Right lung (tissue), 10 donors: ENCODE measurements at places on chromosomes 6 and 20.
A peak's percentile ranks its signal among the peaks of the same experiment; 100 is the strongest.

DNA sequence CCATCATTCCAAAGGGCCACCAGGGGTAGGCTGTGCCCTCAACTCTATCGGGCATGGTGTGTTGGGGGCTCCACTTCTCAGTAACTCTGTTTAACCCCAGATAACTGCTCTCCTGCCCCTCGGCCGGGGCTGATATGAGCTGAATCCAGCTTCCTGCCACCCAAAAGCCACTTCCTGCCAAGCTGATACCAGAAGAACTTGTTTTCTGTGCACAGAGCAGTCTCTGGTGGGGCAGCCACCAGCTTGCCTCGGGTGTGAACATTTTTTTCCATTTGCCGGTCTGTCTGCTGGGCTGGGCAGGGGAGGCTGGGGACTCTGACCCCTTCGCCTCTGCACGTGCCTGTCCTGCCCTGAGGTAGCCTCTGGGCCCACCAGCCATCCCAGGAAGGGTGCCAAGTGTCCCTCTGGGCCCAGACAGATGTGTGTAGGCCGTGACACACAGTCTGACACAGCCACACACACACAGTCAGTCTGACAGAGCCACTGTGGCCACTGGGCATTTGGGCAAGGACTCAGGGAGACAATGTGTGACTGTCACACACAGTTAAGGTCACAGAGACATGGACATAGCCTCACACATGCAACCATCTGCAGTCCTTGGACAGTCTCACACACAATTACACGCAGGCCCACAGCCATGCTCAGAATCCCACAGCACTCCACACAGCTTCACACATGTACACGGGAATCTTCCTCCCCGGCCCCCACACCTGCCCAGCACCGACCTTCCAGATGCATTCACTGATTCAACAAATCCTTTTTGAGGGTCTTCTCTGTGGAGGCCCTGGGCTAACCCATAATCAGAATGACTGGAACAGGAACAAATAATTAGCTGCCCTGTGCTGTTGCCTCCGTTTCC is 45.1 kb downstream of the NOL4L start:
- no peak for DNase-seq

GRCh38 chr6:23534351-23534750 is 591.7 kb upstream of the NRSN1 start:
- no peak for DNase-seq

DNA sequence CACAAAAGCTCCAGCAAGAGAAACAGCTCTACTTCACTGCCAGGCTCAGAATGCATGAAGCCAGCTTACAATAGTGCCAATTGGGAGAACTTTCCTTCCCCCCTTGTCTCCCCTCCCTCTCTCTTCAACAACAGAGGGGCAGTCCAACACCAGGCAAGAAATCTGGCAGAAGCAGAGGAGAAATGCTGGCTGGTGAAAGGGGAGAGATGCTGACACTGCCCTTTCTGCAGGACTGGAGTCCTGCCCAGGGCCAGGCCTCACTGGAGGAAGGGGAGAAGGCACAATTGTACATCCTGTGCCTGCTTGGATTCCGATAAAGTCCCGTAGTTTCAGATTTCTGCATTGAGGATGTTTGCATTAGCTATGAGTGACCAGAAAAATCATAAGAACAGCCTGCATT is 148.6 kb downstream of the LRRC1 start:
- peak; percentile 19 for DNase-seq

GRCh38 chr6:160031442-160031841 is 62.6 kb downstream of the IGF2R start:
- no peak for DNase-seq

DNA sequence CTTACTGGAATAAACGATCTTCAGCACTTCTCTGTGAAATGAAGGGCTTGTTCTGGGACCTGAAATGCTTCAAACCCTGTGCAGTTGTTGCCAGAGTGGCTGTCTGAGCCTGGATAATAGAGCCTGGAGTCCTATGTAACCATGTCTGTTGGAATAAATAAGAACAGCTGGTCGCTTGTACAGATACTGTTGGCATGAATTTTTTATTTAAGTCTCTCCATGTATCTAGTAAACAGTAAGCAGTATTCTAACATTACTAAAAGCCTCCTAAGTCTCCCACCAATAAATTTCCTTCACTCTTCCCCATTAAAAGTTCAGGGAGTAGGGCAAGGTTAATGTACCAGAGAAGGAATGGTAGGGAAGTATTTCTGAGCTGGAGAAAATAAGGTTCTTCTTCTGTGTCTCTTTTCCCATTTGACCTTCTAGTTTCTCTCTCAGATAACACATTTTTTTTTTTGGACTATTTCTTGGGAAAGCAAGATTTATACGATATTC is 227.5 kb downstream of the PRL start:
- DNase-seq, result no peak

DNA sequence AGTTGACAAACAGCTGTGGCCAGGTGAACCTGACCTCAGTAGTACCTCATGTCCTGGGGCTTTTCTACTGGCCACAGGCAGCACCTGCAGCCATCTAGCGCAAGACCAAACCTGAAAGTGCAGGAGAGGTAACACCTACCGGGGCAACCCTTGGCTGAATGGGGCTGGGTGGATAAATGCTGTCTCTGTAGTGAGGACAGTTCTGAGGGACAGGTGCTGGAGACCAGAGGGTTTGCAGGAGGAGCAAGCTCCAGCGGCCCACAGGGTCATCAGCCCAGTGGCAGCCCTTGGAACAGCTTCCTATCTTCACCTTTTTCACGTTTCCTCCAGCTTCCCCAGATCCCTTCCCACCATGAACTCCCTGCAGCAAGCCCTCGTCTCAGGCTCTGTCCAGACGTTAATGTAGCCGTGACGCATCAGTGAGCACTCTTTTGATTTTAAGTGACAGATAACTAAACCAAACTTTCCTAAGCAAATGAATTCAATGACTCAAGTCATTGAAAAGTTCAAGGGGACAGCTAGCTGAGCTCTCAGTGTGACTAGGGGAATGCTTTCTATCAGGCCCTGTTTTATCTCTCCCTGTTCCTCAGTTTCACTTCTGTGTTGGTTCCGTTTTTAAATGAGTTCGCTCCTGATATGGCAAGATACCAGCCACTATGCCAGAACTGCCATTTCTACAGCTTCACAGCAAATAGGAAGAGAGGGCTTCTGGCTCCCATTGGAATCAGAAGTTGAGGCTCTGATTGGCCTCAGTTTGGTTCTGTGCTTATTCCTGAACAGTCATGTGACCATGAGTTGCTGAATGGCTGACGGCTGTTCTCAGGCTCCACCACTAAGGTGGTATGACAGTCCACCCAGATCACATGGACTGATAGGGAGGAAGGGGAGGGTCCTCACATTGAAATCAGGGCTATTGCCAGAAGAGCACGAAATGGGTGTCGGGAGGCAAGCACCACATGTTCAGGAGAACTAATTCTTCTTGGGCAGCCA is 12.1 kb upstream of the PFDN4 start:
- DNase-seq, result no peak

GRCh38 chr6:166419286-166419685 is 36.5 kb upstream of the MPC1 start:
- DNase-seq, result no peak

DNA sequence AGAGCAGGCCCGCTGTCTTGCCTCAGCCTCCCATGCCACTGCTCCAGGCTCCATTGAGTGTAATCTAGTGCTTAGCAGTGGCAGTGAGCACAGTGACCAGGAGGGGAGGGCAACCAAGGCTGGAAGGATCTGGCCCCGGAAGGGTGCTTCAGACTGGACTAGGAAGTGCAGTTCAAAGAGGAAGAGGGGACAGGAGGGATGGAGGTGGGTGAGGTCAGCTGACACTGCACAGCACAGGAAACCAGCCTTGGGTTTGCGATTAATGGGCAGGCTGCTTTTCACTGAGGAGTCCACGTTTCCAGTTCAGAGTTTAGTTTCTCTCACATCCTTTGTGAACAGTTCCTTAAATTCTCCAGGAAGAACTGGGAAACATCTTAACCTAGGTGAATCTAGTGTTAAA is 46.9 kb downstream of the CDS2 start:
- no peak for DNase-seq

DNA sequence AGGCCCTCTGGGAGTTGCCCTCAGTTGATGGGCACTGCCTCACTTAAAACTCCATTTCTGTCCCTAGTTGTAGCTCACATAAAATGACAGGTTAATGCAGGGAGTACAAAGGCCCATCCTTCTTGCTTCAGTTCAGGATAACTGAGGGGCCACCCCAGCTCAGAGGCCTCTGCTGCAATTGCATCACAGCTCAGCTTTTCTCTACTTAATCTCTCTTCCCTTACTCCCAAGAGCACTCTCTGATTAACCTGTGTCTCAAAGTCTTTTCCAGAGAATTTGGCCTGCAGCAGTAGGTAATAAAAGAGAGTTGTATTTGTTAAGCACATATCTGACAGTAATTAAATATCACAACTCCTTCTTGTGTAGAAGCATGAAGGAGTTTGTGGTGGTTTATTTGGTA is 40.9 kb upstream of the FLRT3 start:
- no peak for DNase-seq

DNA sequence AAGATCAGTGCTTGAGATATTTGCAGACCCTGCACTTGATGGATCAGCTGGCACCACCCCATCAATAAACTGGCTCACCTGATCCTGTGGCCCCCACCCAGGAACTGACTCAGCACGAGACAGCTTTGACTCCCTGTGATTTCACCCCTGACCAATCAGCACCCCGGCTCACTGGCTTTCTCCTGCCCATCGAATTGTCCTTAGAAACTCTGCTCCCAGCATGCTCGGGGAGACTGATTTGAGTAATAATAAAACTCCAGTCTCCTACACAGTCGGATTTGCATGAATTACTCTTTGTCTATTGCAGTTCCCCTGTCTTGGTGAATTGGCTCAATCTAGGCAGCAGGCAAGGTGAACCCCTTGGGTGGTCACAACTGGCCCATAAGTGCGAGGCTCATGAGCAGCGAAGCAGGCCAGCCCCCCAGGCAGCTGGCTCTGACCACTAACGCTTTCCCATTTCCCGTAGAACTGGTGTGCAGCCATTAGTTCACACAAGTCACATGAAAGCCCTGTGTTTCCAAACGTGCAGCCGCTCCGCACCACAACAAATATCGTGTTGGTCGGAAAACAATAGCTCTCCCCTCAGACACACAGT is 79.6 kb downstream of the RSPH3 start:
- DNase-seq, result no peak

GRCh38 chr6:129672881-129673631 is 36.9 kb downstream of the ARHGAP18 start:
- no peak for DNase-seq

DNA sequence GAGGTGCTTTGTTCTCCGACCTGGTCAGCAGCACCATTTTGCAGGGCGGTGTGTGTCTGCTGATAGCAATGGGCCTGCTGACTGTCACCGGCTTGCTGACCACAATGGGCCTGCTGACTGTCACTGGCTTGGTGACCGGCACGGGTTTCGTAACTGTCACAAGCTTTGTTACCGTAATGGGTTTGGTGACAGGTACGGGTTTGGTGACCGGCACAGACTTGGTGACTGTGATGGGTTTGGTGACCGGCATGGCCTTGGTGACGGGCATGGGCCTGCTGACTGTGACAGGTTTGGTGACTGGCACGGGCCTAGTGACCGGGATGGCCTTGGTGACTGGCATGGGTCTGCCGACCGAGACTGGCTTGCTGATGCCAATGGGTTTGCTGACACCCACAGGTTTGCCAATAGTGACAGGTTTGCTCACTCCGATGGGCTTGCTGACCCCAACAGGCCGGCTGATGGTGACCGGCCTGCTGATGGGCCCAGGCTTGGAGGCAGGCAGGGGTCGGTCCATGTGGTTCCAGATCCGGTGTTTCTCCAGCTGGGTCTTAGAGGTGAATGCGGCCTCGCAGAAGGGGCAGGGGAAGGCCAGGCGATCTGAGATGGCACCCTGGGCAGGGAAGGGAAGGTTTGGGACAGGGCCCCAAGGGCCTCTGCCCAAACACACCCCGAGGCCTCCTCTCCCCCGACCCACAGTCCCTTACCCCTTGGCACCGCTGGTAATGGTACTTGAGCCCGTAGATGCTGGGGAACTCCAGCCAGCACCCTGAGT is 3.4 kb downstream of the ZNF512B start:
- no peak for DNase-seq

DNA sequence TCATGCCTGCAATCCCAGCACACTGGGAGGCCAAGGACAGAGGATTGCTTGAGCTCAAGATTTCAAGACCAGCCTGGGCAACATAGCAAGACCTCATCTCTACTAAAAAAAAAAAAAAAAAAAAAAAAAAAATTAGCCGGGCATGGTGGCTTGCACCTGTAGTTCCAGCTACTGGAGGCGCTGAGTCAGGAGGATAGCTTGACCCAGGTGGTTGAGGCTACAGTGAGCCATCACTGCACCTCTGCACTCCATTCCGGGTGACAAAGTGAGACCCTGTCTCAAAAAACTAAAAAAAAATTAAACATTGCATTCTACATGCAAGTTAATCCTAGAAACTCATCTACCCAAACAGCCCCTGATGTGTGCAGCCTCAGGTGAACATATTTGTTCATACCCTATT is 7.3 kb upstream of the TRAM2 start:
- no peak for DNase-seq

DNA sequence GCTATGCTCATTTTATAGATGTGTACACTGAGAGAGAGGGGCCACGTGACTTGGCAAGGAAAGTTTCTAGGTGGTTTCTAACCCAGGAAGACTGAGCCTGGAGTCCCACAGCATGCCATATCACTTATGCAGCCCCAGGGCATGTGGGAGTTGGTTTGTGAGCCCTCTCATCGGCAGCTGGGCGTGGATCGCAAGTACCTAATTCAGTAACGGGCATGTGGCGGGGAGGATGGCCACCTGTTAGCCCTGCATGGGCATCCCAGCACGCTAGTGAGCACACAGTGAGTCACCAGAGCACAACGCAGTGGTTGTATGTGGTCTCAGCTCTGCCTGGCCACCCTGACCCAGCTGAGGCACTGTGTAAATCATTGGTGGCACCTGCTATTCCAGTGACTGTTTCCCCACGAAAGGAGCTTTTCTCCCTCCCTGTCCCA is 88.3 kb downstream of the NINL start:
- no peak for DNase-seq

GRCh38 chr20:48198929-48199451 is 413.7 kb upstream of the SULF2 start:
- DNase-seq, result no peak

DNA sequence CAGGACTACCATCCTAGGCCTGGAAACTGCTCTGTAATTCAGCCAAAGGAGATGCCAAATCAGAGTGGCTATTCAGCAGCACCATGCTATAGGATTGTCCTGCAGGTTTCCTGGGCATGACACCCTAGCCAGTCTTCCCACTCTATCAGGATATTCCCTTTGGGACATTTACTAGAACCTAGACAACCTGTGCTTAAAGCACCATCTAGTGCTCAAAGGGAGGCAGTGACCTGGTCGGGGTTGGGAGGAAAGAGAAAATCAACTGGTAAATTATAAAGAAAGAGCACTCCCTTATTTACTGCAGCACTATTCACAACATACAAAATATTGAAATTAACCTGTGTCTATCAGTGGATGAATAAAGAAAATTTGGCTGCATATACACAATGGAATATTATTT is 67.2 kb upstream of the SMLR1 start:
- no peak for DNase-seq

GRCh38 chr6:143141442-143141841 is 80.8 kb downstream of the AIG1 start:
- DNase-seq, result no peak

- DNase-seq, result no peak
These were observed 48.1 kb upstream of the GCLC start for GRCh38 chr6:53593001-53593488.
